ENCODE measurements at places on chromosomes 3 and 15. TPM values are rescaled to one million over a fixed set of nuclear protein-coding genes. Genes with fewer than 3 reads are reported as not detected.

TGM5 gene
- polyA plus RNA-seq, result not detected

DNA sequence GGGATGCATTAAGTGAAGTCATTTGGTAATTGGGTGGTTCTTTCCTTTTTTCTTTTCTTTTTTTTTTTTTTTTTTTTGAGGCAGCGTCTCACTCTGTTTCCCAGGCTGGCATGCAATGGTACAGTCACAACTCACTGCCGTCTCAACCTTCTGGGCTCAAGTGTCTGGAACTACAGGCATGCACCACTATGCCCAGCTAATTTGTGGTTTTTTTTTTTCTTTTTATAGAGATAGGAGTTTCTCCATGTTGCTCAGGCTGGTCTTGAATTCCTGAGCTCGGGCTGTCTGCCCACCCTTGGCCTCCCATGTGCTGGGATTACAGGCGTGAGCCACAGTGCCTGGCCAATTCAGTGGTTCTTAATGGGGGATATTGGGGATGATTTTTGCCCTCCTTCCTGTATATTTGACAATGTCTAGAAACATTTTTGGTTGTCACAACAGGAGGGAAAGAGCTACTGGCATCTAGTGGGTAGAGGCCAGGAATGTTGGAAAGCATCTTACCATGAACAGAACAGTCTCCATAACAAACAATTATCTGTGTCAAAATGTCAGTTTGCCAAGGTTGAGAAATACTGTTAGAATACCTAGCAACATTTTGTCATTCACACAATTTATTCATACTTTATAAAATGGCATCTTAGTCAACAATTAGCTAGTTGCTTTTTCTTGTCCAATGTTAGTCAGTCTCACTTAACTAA lies 79.4 kb upstream of the CNTN3 start:
- no peak for DNase-seq

DNA sequence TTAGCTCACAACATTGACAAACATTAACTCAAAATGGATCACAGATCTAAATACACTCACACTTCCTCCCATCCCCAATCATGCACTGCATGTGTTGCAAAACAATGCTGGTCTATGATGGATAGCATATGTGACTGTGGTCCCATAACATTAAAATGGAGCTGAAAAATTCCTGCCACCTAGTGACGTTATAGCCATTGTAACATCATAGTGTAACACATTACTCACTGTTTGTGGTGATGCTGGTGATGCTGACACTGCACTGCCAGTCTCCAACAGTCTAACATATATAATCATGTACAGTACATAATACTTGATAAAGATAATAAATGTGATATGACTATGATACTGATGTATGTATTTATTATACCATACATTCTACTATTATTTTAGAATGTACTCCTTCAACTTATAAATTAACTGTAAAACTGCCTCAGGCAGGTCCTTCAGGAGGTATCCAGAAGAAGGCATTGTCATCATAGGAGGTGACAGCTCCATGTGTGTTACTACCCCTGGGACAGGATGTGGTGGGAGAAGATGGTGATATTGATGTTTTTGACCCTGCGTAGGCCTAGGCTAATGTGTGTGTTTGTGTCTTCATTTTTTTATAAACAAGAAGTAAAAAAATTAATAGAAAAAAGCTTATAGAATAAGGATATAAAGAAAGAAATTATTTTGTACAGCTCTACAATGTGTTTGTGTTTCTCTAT lies 41.3 kb downstream of the TXNRD3 start:
- DNase-seq, result no peak

GRCh38 chr3:14123308-14124222 lies 1.1 kb downstream of the CHCHD4 start:
- DNase-seq, result no peak

HIGD1A gene
- 159 TPM for polyA plus RNA-seq

COPG1 gene
- polyA plus RNA-seq, result 167 TPM

DNA sequence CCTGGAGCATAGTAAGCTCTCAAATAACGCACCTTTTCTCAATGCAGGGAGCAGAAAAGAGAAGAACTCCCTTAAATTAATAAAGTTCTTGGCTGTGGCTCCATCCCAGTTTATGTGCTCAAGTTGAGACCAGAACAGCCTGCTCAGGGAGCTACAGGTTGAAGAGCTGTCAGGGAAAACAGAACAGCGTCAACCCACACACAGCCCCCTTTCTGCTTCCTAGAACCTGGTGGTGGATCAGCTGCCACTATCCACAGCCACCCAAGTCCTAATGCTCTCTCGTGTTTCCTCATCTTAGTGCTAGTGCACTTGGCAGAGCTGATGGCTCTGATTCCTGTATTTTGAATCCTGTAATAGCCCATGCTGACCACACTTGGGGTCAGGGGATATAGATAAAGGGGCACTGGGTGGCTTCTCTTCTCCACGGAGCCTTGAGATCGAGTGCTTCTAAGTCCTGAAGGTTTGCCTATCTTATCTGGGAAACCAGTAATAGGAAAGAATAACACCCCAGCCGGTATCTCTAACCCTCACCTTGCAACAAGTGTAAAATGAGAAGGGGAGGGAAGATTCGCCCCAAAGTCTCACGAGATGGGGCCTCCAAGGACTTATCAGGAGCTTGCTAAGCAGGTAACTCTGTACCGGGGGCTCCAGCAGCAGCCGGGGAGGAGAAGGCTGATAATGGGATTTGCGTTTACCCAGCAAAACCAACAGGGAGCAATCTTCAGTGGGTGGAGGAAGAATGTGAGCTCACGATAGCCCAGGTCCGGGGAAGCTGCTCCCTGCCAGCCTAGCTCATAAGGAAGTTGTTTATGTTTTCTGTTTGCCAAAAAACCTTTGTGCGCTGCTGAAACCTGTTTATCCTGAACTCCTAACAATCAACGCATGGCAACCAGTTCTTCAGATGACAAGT lies 136.2 kb upstream of the ICE2 start:
- DNase-seq, result no peak

GRCh38 chr15:66923438-66923881 lies 141.9 kb upstream of the SMAD3 start:
- DNase-seq, result no peak

DNA sequence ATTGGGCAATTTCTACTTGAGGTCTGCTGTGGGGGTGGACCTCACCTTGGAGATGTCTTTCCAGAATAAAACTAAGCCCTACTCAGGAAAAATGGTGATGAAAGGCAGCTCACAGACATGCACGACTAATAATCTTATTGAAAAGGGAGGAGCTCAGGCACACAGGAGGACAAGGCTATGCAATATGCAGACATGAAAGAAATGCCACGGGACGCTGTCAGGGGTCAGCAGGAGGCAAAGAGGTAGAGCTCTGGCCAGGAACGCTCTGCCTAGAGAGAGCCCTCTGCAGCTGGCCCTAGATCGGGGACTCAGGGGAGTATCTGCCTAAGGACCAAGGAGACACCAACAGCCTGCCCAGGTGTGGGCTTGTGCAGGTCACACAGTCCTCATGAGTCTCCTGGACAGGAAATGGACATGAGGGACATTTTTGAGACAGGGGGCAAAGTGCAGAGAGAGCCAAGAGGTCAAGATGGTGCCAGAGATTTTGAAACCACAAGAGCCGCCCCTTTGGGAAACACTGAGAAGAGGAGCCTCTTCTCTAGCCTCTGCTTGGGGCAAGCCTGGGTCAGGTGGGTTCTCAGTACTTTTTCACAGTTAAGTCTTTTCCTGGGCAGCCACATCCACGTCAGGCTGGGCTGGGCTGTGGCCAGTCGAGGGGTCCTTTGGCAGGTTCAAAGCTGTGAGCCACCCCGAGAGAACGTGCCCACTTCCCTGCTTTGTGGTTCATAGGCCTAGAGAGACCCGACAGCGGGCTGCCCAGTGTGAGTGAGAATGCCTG lies 23.2 kb downstream of the EAF1 start:
- DNase-seq, result no peak

- DNase-seq, result no peak
Observed at GRCh38 chr3:188316021-188316722, 162.2 kb downstream of the LPP start.

GRCh38 chr15:60889006-60889405 lies 340.1 kb downstream of the RORA start:
- no peak for DNase-seq

All from renal cortex interstitium (tissue), 15 donors.